ENCODE measurements at places on chromosomes 13 and 19.

DNA sequence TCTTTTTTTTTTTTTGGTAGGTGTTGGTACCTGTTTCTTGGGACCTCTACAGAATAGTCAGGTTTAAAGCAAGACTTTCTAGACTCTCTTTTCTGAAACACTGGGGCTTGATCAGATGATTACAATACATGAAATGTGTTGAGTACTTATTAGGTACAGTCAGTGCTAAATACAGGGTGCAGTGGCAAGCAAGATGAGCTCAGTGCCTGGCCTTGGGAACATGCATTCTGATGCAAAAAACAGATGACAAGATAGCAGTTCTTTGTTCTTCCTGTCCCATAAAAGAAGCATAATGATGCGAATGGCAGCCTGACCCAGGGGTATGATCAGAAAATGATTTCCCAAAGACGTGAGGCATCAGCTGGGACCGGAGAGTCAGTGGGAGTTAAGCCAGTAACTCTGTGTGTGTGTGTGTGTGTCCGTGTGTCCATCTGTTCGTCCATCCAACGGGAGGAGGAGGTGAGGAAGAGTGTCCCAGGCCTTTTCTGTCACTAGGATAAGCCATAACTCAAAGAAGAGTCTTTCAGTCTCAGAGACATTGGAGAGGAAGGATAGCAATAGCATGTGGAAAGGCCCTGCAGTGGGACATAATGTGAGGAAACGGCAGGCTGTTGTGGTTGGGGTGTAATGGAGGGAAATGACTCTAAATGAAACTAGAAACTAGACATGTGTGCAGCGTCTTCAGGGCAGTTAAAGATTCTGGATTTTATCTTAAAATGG, 32.2 kb downstream of the SLAIN1 start:
- DNase-seq = no peak

DNA sequence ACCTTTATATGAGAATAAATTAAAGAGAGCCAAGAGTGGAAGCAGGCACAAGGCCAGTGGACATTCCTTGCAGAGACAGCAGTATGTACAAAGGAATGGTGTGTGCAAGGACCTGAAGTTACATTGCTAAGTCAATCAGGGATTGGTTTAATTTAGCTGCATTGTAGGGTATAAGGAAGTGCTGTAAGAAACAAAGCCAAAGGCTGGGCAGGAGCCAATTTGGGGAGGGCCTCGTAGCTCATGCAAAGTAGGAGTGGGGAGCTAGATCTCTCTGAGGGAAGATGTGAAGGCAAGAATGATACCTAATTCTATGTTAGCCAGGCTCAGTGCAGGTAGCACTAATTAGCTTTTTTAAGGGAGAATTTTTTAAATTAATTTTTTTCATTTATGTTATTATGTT, 76.7 kb downstream of the SLAIN1 start:
- DNase-seq = no peak

DNA sequence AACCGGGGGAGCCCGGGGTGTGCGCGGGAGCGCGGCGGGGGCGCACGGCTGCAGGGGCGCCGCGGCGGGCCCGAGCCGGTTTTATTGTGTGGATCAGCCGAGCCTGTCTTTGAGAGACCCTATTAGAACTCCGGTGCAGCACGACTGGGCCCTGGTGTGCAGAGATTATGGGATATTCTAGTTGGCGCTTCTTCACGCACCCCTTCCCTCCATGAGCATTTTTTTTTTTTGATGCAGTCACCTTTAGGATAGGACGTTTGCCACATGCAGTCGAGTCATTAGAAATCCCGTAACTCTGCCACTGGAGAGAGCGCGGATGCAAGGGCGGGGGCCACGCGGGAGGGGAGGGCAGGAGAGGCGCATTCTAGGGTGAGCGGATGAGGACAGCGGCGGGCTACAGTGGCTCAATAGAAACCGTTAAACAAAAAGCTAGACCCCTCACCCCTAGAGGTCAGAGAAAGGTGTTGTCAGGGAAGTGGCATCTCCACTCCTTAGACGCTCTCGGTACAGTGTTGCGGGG, 3.7 kb downstream of the FGF9 start:
- DNase-seq = no peak

DNA sequence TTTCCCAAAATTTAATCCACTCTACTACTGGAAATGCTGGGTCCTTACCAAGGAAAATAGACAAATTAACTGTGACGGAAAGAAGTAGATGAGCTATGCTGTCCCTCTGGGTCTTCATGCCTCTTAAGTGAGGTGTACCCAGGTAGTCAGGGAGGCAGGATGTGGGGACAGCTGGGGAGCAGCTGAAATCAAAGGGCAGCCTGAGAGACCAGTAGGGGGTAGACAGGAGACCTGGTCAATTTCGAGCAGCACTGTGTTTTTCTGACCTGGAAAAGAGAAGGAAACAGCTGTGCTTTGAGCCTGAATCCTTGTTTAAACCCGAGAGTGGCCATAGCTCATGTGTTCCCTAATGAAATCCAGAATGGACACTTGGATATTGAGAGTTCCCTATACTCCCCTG, 587.3 kb downstream of the EFNB2 start:
- DNase-seq = no peak

DNA sequence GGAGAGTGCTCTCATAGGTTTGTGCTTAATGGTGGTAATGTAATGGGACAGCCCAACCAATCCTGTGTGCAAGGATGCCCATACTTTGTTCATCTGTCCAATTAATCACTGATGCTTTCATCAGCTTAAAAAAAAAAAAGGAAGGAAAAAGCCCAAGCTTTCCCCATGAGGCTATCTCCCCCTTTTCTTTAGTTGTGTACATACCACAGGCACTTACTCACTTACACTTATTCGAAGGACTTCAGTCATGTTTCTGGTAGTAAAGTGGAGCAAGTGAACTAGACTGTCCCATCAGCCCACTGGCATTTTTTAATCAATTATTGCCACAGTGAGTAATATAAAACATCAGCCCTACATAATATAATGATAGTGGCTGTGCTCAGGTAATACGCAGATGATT, 183.5 kb upstream of the UFM1 start:
- no peak for DNase-seq

DNA sequence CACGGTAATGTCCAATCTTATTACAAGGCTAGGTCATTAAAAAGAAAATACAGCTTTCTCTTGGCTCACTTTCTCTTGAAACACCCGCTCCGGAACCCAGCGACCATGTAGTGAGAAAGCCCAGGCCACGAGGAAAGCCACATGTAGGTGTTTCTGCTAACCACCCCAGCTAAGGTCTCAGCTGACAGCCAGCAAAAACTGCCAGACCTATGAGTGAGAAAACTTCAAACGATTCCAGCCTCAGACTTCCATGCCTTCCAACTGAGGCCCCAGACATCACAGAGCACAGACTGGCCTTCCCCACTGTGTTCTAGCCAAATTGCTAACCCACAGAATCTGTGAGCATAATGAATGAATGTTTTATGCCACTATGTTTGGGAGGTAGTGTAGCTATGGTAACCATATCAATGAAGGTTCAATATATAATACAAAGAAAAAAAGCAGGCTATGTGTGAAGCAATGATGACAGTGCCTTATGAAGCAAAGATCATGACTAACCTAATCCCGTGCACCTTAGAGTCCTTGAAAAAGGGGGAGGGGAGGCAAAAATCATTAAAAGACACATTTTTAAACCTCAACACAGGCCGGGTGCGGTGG, 11.9 kb upstream of the TPTE2 start:
- no peak for DNase-seq

GRCh38 chr13:69946511-69946910, 161.1 kb upstream of the ATXN8OS start:
- no peak for DNase-seq

DNA sequence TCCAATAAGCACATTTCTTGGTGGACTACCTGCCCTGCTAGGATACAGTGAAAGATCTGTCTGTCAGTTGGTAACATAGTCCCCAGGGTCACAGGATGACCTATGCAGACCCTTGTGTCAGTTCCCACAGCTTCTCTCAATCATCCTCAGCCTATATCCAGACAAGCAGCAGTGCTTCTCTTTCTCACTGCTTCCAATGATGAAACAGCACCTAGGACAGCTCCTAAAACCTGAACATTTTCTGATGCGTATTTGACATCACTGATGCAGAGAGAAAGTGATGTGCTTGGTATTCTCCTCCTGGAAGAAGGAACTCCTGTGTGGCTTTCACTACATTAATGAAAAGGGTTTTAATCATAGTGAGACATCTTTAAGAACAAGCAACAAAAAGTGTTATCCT, 43.7 kb downstream of the ZNF557 start:
- no peak for DNase-seq

DNA sequence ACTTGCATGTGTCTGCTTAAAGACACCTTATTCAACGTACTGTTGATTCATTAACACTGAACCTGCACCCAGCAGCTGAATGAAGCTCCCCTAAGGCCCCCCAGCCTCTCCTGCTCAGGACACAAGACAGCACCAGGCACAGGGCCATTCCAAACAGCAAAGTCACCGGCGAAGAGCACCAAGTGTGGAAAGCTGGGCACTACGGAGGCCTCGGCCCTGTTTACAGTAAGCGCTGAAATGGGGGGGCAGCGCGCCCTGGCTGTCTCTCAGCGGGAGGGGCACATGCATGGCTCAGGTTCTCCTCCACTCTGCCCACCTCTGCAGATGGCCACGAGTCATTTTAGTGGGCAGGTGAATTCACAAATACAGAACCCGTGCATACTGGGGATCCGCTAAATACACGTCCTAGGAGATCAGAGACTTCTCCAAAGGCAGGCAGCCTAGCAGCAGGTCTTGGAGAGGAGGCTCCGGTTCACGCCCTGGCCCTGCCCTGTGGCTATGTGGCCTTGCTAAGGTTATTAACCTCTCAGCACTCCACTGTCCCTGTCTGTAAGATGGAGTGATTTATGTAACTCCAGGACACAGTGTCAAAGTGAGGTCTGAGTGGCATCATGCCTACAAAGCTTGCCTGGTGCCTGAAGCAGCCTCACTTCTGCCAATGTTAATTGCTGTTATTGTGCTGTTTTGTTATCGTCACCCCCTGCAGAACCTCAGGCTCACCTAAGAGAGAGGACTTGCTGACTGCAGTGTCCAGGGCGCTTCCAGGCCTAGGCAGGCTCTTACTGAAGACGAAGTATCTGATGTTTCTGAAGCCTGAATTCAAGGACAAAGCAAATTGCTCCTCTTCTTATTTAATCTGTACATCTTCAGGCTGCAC, 207.4 kb upstream of the SOX1 start:
- no peak for DNase-seq

GRCh38 chr13:87919956-87920355, 248.8 kb downstream of the SLITRK5 start:
- DNase-seq = no peak

GRCh38 chr13:114328034-114328433, 13.7 kb downstream of the CHAMP1 start:
- no peak for DNase-seq

GRCh38 chr19:44988896-44989556, 12.2 kb upstream of the RELB start:
- DNase-seq = no peak

GRCh38 chr19:49347835-49348234, 12.6 kb downstream of the CD37 start:
- no peak for DNase-seq
